ENCODE measurements at places on chromosomes 13 and 19.
A peak's percentile ranks its signal among the peaks of the same experiment; 100 is the strongest.

- DNase-seq, result peak; percentile 49
Observed at GRCh38 chr19:45716359-45717130, 14.2 kb downstream of the FBXO46 start.

GRCh38 chr13:28705461-28706083 is 13.2 kb downstream of the SLC46A3 start:
- DNase-seq, result peak; percentile 46

- DNase-seq, result no peak
Observed at GRCh38 chr19:41866284-41866683, 6.2 kb downstream of the RPS19 start.

DNA sequence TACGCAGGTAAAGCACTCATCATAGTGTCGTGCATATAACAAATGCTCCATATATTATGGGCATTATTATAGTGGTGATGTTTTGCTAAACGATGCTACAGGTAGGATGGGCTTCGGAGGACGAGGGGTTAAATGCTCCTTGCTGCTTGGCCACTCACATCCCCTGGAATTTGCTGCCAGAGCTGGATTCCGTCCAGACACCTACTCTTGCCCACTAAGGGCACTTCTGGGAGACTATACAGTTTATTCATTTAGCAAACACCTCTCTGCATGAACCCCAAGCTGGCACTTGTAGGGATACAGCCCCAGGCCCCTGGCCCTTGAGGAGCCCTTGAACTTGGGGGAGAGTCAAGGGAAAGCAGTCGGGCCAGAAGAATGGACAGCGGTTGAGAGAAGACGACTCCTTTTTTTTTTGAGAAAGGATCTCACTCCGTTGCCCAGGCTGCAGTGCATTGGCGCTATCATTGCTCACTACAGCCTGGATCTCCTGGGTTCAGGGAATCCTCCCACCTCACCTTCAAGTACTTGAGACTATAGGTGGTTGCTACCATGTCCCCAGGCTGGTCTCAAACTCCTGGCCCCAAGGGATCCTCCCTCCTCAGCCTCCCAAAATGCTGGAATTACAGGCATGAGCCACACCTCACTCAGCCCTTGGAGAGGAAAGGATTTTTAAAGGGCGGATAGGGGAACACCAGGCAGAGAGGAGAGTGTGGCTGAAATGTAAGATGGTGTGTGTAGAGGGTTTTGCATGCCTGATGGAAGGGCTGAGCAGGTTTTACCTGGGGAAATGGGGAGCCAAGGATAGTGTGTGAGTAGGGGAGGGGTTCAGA is 1.1 kb upstream of the MRPL34 start:
- DNase-seq, result no peak

DNA sequence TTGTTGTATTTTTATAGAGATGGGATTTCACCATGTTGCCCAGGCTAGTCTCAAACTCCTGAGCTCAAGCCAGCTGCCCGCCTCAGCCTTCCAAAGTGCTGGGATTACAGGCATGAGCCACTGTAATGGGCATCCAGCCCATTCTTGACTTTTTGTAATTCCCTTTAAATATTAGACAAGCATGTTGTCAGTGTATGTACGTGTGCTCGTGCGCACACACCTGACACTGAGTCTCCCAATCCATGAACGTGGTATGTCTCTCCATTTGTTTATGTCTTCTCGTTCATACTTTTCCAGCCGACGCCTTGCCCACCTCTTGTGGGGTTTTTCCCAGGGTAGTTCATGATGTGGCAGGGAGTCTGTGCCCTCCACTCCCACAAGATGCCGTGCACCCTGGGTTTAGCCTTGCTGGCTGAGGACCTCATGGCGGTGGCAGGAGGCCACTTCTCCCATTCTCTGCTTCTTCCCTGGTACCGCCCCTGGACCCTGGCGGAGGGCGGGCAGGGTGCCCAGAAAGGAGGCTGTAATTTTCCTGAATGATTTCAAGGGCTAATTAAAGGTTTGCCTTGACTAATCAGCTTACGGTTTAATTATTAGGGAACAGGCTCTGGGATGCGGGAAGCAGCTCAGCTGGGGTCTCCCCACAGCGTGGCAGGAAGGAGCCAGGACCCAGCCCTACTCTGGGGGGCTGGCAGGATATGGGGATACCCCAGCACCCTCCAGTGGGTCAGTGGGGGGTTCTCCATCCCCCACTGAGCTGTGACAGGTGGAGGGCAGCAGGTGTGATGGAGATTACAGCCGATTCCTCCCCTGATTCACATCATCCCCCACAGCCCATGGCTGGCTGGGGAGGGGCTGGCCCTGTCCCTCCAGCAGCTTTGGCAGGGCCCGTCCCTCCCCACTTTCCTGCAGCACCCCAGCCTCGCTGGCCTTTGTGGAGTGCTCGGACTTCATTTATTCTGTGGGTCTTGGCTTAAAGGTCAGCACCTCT is 12.9 kb downstream of the PAK4 start:
- DNase-seq, result no peak

DNA sequence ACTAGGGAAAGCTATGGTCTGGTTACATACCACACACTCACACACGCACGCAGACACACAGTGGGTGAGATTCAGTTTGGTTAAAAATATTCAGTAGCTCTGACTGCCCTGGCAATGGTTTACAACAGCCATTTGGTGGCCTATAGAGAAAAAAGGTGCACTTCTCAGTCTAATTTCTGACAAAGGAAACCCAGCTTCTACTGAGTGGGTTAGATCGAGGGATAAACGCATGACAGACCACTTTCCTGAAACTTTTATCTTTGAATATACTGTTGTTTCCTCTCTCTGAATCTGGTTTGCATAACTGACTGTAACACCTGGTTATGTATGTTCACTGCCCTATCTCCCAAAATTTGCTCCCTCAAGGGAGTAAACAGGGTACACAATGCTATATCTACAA is 2.5 kb downstream of the LIG4 start:
- no peak for DNase-seq

GRCh38 chr13:39501702-39502324 is 101.2 kb downstream of the LHFPL6 start:
- peak; percentile 29 for DNase-seq

- no peak for DNase-seq
Observed at GRCh38 chr13:113437408-113438010, 15.8 kb downstream of the ADPRHL1 start.

- no peak for DNase-seq
Observed at GRCh38 chr19:34314437-34315313, 50.3 kb upstream of the GPI start.

DNA sequence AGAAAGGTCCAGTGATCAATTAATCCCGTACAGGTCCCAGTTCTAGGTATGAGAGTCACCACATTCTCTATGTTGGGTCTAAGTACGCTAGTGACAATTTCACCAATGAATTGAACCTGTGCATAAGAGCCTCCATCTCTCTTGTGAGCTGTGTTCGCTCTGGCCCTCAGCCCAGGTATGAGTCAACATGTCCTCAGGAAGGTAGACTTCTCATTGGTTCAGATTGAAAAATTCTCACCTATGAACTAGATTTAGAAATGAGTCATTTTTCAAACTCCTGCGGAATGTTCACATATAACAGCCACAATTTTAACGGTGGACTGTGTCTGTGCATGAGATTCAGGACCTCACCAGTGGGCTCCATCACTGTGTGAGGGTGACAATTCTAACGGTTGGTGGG is 12.7 kb upstream of the ZNF43 start:
- no peak for DNase-seq

GRCh38 chr19:14530005-14530348 is 583 bp downstream of the TECR start:
- no peak for DNase-seq

- no peak for DNase-seq
Observed at GRCh38 chr19:30153326-30154210, 211.5 kb downstream of the URI1 start.

Measured in putamen (tissue), 1 donor.